Activated naive CD8-positive, alpha-beta T cell treated with anti-CD3 and anti-CD28 coated beads, Interleukin-2, amount 50 U/mL, for 24 hours (primary cell): ENCODE measurements at places on chromosomes 2 and 18.

DNA sequence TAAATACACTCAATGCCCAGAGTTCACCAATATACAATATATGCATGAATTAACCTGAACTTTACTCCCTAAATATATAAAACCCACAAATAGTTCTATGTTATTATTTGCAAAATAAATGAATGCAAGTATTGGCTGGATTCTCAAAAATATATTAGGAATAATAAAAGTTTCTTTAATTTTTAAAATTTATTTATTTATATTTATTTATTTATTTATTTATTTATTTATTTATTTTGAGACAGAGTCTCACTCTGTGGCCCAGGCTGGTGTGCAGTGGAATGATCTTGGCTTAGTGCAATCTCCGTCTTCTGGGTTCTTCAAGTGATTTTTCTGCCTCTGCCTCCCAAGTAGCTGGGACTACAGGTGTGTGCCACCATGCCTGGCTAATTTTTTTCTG is 88.7 kb upstream of the TMEFF2 start:
- no peak overlapping the region for H3K4me3 ChIP-seq
- no peaks in the 10 kb centered on the region for H3K27me3 ChIP-seq
- DNase-seq: no peak
- H3K27ac ChIP-seq: no peak overlapping the region
- H3K36me3 ChIP-seq: no peaks in the 10 kb centered on the region

DNA sequence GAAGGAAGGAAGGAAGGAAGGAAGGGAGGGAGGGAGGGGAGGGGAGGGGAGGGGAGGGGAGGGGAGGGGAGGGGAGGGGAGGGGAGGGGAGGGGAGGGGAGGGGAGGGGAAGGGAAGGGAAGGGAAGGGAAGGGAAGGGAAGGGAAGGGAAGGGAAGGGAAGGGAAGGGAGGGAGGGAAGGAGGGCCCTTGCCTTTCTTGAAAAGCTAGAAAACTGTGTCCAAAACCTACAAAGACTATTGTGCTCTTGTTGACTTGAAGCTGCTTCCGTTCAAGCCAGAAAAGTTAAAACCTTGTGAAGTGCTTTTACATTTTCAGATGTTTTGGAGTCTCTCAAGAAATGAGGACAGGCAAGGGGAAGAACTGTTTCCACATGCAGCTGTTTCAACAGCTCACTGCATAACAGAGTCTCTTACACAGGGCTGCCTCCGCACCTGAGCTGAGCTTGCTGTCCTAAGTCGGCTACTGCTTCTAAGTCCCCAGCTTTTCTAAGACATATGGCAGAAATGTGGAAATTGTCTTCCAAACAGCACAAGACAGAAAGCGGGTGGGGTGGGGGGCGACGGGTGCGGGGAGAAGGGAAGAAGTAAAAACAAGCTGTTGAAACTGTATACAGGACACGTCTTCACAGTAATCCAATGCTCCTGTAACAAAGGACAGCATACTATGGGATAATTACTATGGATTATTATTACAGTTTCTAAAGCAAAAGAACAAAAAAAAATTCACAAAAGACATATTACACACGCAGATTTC is 46.1 kb downstream of the BCL11A start:
- H3K27me3 ChIP-seq: peaks cover 1% of the 10 kb centered on the region
- H3K27ac ChIP-seq: no peak overlapping the region
- H3K36me3 ChIP-seq: no peaks in the 10 kb centered on the region

- H3K27me3 ChIP-seq: no peaks in the 10 kb centered on the region
- peaks cover 23% of the 10 kb centered on the region for H3K36me3 ChIP-seq
- no peak overlapping the region for H3K27ac ChIP-seq
- no peak overlapping the region for H3K4me3 ChIP-seq
Measured at GRCh38 chr2:61210332-61210981, 48.5 kb downstream of the C2orf74 start.

GRCh38 chr18:44735096-44735495 is 54.4 kb downstream of the SETBP1 start:
- peaks cover 9% of the 10 kb centered on the region for H3K27me3 ChIP-seq
- peaks cover 9% of the 10 kb centered on the region for H3K36me3 ChIP-seq
- H3K4me1 ChIP-seq: peaks cover 45% of the 10 kb centered on the region
- H3K4me3 ChIP-seq: no peak overlapping the region

DNA sequence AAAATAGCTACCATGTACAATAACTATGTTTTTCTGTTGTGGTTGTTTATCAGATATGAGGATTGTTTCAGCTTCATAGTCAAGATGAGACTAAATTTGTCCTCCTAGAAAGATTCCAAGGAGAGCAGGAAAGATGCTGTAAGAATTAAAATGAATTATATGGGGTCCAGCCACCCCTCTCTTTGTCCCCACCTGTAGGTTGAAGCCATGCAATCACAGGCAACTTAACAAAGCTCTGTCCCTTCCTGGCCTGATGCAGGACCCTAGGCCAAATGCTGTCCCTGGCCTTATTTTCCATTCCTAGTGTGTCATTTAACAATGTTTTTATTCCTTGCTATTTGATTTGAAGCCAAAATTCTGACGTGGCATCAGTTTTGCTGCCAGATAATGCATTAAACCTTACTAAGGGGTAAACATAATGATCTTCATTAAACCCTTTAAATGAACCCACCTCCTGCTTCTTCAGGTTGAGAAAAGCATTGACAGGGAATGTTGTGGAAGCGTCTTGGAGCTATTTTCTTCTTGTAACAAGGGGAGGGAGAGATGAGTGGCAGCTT is 240.9 kb upstream of the ZNF521 start:
- H3K27ac ChIP-seq: no peak overlapping the region
- no peak overlapping the region for H3K4me3 ChIP-seq
- no peaks in the 10 kb centered on the region for H3K27me3 ChIP-seq
- DNase-seq: no peak
- no peaks in the 10 kb centered on the region for H3K4me1 ChIP-seq
- H3K36me3 ChIP-seq: no peaks in the 10 kb centered on the region

GRCh38 chr2:235055891-235056516 is 104.2 kb downstream of the SH3BP4 start:
- no peak for DNase-seq
- peaks cover 11% of the 10 kb centered on the region for H3K27me3 ChIP-seq
- H3K4me3 ChIP-seq: no peak overlapping the region
- H3K27ac ChIP-seq: no peak overlapping the region
- H3K4me1 ChIP-seq: no peaks in the 10 kb centered on the region

- H3K36me3 ChIP-seq: no peaks in the 10 kb centered on the region
- H3K27me3 ChIP-seq: no peaks in the 10 kb centered on the region
- H3K27ac ChIP-seq: no peak overlapping the region
- no peak for DNase-seq
- peaks cover 9% of the 10 kb centered on the region for H3K4me1 ChIP-seq
Measured at GRCh38 chr2:36389091-36389564, 33.5 kb downstream of the CRIM1 start.

DNA sequence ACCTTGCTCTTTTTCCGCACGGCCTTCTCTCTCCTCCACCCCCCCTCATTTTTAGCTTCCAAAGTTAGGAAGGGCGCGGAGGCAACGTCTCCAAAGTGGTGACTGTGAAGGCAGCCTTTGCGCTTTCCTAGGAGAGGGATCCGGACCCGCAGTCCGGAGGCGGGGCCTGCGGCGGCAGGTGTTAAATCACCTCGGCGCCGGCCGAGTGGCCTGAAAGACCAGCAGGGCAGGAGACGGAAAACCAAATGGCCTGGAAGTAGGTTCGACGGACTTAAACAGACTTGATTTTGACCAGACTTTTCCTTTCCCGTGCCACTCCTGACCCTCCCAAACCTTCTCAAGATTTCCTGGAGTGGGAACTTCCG is 615 bp downstream of the GORASP2 start:
- peak overlapping the region; percentile 98 for H3K4me3 ChIP-seq
- peaks cover 46% of the 10 kb centered on the region for H3K4me1 ChIP-seq
- peak; percentile 53 for DNase-seq
- H3K36me3 ChIP-seq: peaks cover 28% of the 10 kb centered on the region
- peak overlapping the region; percentile 97 for H3K27ac ChIP-seq

DNA sequence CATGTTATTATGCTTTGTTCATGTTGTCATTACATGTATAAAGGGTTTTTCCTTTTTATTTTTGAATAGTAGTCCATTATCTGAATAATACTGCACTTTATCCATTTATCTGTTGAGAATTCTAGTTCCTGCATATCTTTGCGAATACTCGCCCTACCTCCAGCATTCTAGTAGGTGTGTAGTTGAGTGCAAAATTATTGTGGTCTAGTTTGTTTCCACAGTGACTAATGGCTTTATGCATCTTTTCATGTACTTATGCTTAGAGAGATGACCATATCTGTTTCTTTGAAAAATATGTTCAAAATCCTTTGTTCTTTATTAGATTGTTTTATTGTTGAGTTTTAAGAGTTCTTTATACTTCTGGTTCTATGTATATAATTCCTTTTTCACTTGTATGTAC is 48.8 kb downstream of the EIF5B start:
- no peaks in the 10 kb centered on the region for H3K27me3 ChIP-seq
- no peak overlapping the region for H3K27ac ChIP-seq
- DNase-seq: no peak
- peaks cover 58% of the 10 kb centered on the region for H3K36me3 ChIP-seq

GRCh38 chr18:25284281-25284680 is 67.7 kb downstream of the ZNF521 start:
- H3K27ac ChIP-seq: no peak overlapping the region
- H3K4me1 ChIP-seq: no peaks in the 10 kb centered on the region
- no peak for DNase-seq
- H3K4me3 ChIP-seq: no peak overlapping the region

DNA sequence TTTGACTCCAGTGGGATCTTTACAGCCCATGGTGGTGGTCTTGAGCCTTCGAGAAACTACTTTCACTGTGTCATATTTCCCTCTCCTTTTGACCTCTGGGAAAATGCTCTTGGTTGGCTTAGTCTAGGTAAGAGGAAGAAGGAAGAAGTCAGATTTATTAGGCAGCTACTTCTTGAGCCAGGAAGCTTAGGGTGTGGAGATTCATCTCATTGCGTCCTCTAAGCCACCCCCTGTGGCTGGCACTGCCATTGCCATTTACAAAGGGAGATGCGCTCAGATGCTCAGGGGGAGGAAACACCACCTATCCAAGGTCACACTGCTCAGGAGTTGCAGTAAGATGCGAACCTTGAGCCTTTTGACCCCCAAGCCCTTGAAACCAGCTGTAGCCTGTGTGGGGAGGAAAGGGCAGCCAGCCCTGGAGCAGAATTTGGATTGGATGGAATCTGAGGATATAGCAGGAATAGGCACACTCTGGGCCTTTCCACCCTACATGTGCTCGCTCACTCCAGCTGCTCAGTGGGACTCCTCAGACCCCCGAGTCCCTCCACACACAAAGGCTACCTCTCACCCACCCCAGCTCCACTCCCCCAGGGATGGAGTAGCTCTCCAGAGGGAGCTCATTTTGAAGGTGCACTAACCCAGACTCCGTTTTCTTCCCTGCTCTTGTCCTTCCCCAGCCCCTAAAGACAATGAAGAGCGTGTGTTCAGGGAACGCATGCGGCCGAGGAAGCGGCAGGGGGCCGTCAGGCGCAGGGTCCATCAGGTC is 321.3 kb upstream of the EPAS1 start:
- H3K4me1 ChIP-seq: peaks cover 9% of the 10 kb centered on the region
- H3K4me3 ChIP-seq: no peak overlapping the region
- no peak for DNase-seq
- H3K36me3 ChIP-seq: no peaks in the 10 kb centered on the region
